ENCODE measurements at places on chromosomes 5 and 9.

- DNase-seq = no peak
Observed at GRCh38 chr9:93492327-93492726, 38.9 kb upstream of the FAM120AOS start.

- no peak for DNase-seq
Observed at GRCh38 chr5:137995077-137995748, 37.7 kb downstream of the FAM13B start.

DNA sequence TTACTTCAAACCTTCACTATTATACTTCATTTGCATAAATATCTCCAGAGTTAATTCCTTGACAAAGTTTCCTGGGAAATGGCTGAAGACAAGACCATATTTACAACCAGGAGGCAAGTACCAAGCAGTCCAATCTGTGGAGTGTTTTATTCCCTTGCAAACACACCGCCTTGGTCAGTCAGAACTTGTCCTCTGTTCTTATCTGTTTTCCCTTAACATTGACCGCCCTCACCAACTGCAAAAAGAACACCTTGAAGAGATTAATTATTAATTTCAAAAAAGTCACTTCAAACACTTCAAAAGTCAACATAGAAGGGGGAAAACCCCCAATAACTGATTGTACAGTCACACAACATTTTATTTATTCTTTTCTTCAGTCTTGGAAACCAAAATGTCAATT lies 269.0 kb upstream of the RGMB start:
- no peak for DNase-seq

- no peak for DNase-seq
Observed at GRCh38 chr9:19481971-19482404, 73.2 kb downstream of the ACER2 start.

GRCh38 chr9:122360891-122361290 lies 9.9 kb upstream of the PTGS1 start:
- no peak for DNase-seq

- no peak for DNase-seq
Observed at GRCh38 chr9:122294531-122294930, 29.8 kb downstream of the MRRF start.

GRCh38 chr9:126439883-126440653 lies 113.4 kb downstream of the MVB12B start:
- DNase-seq = no peak

DNA sequence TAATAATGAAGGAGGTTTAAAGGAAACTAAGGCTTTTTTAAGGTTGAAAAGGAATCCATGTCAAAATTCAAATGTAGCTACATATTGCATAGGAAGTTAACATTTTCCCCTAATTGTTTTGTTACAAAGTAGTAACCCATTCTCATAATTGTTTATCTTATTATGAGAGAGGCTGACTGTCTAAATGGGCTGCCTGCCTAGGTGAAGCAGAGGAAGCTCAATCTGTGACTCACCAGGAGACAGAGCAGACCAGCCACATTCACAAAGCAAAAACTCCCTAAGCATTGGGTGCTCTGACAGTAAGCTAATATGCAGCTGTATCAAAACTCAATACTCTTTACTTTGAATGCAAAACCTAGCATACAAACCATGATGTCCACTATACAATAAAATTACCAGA lies 208.5 kb downstream of the ROR2 start:
- DNase-seq = no peak

GRCh38 chr9:34085581-34086500 lies 37.2 kb upstream of the UBAP2 start:
- no peak for DNase-seq

GRCh38 chr5:73654171-73654811 lies 28.3 kb downstream of the ARHGEF28 start:
- no peak for DNase-seq

DNA sequence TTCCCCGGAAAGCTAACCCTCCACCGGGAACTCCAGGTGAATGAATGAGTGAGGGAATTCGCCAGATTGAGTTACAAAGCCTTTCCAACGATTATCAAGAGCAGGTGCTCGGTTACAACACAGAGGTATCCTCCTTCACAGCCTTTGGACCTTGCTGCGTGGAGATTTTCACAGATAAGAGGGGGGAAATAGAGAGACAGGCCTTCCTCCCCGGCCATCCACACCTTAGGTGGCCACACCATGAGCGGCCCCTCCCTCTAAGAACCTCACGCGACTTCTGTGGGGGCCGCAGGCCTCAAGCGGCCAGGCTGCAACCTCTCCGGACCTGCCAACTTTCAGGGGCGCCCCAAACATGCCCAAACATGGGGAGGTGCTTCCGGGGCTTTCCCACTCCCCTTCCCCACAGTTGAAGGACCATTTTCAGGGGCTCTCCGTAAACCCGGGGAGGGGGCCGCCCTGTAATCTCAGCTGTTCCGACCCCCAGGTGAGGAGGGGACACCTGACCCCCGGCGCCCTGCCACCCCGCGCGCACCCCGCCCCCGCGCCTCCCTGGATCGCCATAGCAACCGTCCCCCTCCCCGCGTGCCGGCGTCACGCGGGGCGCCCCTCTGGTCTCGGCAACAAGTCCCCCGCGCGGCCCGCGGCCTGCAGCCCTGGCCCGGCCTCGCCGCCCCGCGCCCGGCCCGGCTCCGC lies 603 bp downstream of the DENND1A start:
- DNase-seq = no peak

DNA sequence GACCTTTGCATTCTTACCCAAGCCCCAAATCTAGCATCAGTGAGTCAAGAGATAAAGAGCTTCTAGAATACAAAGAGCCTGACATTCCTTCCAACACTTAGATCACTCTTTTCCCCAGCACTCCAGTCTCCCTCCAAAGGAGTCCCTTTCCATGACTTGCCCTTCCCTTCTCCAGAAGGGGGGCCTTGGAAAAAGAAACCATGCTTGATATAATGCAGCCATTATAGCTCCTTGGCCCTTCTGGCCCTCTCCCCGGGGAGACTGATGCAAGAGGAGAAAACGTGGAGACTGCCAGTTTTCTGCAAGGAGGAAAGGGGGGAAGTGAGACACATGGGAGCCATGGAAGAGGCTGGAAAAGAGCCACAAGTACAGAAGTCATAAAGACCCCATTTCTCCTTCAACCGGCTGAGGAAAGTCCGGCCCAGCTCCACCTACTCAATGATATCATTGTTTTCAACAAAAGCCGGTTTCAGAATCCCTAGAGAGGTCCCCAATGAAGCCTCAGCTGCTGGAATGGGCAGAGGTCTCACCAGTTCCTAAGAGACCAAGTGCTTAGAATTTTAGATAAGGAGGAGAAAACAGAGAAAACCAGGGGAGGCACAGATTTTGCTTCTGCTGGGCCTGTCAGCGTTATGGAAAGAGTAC lies 29.0 kb downstream of the ADAM19 start:
- DNase-seq = no peak

DNA sequence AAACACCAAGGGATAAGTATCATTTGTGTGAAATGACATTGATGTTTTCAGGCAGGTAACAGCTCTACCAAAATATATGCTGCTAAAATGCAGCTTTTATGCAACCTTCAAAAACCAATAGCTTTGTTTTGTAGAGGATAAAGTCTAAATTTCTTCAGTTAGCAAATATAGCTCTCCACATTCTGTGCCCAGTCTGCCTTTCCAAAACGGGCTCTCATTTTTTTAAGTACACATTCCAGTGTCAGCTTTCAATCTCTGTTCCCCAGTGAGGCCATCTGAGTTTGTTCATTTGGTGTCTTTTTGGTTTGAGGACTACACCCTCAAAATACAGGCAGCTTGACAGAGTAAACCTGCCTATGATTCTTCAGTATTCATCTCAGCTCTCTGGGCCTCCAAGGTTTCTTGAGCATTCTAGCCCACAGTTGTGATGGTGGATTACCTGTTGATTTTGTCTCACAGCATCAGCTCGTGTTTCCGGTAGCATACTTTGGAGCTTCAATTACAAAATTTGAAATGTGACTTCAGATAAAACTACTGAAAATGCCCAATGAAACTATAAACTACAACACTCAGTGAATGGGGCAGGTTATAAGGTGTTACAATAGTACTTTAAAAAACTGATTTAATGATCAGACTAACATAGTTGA lies 55.7 kb downstream of the NR3C1 start:
- no peak for DNase-seq

DNA sequence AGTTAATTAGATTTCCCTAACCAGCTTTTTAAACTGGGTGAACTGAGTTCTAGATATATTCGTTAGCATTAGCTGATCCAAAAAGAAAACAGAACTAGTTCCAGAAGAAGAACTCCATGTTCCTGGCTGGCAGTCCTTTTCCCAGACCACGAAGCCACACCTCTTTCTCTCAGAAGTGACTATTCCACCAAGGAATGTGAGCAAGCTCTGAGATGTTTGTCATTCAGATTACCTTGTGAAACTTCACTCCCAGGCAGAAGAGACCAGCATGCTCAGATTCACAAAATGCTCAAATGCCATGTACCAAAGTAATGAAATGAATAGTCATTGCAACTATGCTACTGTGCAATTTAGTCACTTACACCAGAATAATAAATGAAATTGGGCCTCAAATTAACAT lies 4.4 kb upstream of the SSBP2 start:
- DNase-seq = no peak

- peak; percentile 61 for DNase-seq
Observed at GRCh38 chr9:136403538-136403914, 3.6 kb upstream of the SNAPC4 start.

DNA sequence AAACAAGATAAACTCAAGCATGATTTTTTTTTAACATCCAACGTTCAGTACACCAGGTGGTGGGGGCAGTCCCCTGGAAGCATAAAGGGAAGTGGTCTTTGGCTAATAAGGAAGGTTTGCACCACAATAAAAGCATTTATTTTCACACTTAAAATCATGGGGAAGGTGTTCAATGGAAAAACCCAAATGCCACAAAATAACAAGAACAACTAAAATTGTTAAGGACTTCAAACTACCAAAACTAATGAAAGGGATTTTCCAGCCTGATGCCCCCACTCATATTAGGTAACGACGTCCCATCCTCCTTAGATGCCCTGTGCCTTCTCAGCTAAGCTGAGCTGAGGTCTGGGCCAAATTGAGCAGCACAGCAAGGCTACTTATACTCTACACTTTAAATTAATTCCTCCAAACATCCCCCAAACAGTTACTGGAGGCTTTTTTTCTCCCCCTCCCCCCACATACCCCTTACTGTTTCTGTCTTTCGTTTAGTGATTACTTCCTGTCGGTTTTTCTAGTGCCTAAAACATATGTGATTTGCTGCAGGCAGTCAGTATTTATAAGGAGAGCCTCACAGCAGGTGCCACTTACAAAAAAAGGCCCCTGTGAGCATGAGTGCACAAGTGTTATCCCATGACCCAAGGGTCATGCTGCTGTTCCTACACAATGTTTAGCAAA lies 259.7 kb upstream of the ZNF608 start:
- no peak for DNase-seq

DNA sequence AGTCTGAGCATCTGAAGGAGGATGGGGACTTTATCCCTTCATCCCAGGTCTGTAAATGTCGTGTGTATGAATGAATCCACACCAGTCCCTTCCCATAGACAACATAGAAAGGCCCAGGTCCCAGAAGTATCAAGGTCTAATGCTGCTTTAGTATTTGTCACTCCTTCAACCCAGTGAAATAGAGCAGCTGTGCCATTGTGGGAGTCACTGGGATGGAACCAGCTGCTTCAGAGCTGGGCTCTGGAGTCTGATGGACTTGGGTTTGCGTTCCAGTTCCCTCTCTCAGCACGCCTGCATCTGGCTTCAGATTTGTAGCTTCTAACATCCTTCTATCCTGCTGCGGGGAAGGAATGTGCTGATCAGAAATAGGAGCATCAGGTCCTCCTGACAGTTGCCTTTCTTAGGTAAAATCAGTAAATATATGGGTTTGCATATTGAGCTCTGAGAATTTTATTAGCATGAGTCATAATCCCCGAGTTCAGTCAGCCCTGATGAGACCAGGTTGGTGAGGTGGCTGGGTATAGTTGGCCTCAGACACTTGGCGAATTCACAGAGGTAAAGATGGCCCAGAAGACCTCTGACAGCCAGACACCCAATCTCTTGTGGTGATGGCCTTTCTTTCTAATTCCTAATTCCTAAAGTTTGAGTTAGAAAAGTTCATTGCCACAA lies 10.1 kb downstream of the ACO1 start:
- DNase-seq = no peak

GRCh38 chr9:107274953-107275422 lies 8.1 kb upstream of the RAD23B start:
- no peak for DNase-seq

DNA sequence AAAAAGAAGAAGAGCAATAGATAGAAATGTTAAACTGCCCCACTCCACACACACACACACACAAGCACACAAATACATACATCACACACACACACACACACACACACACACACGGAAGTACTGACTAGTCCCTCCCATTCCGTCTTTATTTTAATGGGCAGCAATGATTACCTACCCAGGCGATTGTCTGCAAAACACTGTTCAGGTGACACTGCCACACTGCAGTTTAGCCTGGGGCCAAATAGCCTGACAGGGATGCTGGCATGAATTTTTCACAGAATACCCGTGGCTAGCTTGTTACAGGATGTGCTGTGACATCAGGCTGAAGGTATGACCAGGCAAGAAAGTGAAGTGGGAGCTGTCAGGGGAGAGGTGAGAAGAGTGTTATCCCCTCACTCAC lies 86.9 kb downstream of the FRMD3 start:
- no peak for DNase-seq

DNA sequence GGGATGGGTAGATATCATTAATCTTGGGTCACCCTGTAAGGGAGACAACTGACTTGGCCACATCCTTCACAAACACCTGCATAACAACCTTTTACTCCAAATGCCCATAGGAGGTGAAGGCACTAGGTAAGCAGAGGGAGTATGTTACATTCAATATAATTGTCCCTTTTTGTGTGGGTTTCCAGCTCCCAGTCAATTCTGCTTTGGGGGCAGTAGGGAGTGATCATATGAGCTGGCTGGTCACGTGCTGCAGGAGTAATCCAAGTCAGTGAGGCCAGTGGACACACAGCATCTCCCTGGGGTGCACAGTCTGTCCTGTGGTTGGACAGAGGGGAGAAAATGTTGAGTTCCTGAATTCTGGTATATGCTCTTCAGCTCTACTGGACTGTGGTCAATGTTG lies 1.2 kb upstream of the AGXT2 start:
- no peak for DNase-seq

- DNase-seq = no peak
Observed at GRCh38 chr5:140642718-140643117, 3.5 kb downstream of the TMCO6 start.

- peak; percentile 49 for DNase-seq
Observed at GRCh38 chr5:139637438-139638089, 10.6 kb upstream of the CXXC5 start.

DNA sequence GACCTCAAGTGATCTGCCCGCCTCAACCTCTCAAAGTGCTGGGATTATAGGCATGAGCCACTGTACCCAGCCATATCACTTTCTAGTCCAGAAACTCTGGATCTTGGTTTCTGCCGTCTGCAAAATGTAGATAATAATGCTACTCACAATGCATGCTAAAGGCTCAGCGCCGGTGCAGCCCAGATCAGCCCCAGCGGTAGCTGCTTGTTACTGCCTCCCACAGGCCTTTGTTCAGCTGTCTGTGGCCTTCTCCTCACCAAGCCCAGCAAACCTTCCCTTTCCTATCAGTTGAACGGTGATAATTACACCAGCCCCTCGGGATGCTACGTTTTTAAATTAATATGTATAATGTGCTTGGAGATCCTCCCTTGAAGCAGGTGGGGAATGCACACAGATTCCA lies 26.2 kb upstream of the MSX2 start:
- DNase-seq = no peak
